Pancreas (tissue), 10 donors: ENCODE measurements at places on chromosomes 4 and X.

GRCh38 chrX:64395568-64395929 is 297 bp upstream of the MTMR8 start:
- no peak for DNase-seq

DNA sequence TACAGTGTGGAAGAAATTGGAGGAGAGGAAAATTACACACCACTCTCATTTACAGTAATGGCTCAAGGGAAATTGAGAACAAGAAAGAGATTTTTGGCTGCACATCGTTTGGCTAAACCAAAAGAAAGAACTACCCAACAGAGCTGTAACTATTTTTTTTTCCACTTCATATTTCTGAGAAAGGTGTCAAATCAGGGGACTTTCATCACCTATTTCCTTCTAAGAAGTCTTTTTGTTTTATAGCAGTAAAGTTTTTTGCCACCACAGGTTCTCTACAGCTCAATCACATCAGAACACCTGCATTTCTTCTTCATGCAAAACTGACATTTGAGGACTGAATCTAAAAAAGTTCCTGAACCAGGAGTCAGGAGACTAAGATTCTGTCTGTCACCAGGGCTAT is 57.5 kb upstream of the TNIP3 start:
- DNase-seq, result no peak

GRCh38 chr4:47715716-47716416 is 122.0 kb downstream of the CORIN start:
- no peak for DNase-seq

GRCh38 chrX:53440621-53441517 is 6.7 kb upstream of the HSD17B10 start:
- peak; percentile 67 for DNase-seq

DNA sequence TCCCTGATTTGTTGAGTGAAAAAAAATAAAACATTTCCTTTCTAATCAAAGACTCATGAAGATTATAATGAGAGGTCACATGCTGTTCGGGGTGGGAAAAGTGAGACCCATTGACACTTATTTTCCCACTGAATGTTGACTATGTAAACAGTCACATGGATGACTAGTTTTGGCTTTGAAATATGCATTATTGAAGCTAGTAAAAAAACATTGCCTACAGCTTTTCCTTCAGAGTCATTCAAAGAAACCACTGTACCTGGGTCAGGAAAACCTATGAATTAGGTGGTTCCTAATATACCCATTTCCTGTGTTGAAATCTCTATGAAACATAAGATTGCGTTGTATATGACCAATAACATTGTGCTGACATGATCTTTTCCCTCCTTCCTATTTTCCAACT is 251.2 kb downstream of the CFAP299 start:
- DNase-seq, result no peak

DNA sequence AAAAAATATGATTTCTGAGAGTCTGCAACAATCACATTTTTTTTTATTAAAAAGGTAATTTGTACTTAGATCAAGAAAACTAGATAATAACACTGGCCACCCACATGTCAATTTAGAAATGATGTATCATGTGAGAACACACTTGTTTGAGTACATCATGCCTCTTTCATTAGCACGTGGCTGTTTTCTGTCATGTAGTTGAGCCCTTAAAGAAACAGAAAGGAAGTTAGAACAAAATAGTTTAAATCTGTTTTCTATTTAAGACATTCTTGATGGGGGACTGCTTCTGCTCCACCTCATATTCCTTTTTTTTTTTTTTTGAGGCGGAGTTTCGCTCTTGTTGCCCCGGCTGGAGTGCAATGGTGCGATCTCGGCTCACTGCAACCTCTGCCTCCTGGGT is 207.5 kb downstream of the NSUN7 start:
- no peak for DNase-seq

DNA sequence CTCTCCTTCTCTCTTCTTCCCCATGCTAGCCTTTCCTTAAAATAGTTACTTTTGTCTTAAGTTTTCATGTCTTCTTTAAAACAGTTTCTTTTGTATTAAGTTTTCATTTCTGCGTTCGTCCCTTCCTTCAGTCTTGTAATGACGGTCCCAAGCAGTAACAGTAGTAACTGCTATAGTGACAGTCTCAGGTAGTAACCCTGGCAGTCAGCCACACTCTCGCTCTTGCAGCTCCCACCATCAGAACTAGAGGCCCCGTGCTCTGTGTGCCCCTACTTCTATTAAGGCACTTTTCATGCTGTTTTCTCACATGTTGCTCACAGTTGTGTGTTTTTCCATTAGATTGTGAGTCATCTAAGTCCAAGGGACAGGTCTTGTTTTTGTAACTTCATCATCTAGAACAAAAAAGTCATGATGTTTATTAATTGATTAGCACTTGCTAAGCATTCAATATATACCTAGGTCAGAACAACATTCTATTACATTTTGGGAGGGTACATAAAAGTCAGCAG is 49.3 kb downstream of the C4orf33 start:
- DNase-seq, result no peak

- no peak for DNase-seq
Observed at GRCh38 chr4:77706717-77707116, 101.1 kb downstream of the CXCL13 start.

DNA sequence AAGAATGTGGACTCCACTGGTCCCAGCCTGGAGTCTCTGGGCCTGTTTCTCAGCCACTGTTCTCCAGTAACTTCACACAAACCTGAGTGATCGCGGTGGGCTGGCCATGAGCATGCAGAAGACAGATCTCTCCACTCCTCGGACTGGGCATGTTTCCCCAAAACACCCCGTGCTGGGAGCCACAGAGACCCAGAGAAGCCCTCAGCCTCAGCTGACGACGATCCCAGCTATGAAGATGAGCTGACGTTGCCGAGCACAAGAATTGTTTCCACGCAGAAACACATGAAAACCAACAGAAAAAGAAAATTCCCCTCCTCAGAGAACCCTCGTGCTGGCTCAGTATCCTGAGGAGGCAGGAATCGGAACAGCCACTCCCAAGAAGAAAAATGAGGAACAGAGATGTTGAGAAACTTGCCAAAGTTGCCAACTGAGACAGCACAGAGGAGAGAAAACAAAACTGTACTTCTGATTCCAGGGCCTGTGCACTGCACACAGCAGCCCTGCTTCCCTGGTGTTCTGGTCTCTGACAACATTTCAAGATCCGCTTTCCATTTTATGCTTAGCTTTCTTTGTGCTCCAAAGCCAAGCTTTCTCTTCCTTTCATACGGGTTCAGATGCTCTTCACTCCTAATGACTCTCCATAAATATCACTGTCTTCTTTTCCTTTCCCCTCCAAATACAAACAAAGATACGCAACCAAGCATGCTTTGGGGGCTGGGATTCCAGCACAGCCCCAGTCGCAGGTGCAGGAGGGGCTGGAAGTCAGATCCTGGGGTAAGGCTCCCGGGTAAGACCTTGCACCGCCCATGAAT is 81.4 kb downstream of the IRF2 start:
- no peak for DNase-seq

GRCh38 chr4:170705907-170706306 is 616.2 kb upstream of the AADAT start:
- DNase-seq, result no peak

DNA sequence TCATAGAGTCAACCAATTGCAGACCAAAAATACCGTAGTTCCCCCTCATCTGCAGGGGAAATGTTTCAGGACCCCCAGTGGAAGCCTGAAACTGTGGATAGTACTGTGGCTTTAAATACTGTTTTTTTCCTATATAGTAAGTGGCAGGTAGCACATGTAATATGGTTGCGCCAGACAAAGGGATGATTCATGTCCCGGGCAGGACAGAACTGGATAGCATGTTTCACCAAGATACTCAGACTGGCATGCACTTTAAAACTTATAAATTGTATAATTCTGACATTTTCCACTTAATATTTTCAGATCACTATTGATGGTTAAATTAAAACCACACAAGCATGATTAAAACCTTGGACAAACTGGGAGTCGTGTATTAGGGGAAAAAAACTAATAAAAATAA is 276.3 kb upstream of the AGA start:
- no peak for DNase-seq

- no peak for DNase-seq
Observed at GRCh38 chrX:24030597-24030996, 3.6 kb upstream of the KLHL15 start.

- no peak for DNase-seq
Observed at GRCh38 chr4:150123087-150123486, 44.8 kb downstream of the DCLK2 start.

GRCh38 chr4:140448830-140449229 is 21.4 kb upstream of the CLGN start:
- no peak for DNase-seq

- no peak for DNase-seq
Observed at GRCh38 chr4:123193802-123194367, 202.7 kb upstream of the SPRY1 start.

GRCh38 chrX:10173331-10173900 is 16.6 kb downstream of the CLCN4 start:
- peak; percentile 30 for DNase-seq

- DNase-seq, result no peak
Observed at GRCh38 chr4:7260569-7260968, 68.2 kb downstream of the SORCS2 start.

GRCh38 chr4:2280531-2281300 is 18.8 kb upstream of the MXD4 start:
- peak; percentile 14 for DNase-seq

DNA sequence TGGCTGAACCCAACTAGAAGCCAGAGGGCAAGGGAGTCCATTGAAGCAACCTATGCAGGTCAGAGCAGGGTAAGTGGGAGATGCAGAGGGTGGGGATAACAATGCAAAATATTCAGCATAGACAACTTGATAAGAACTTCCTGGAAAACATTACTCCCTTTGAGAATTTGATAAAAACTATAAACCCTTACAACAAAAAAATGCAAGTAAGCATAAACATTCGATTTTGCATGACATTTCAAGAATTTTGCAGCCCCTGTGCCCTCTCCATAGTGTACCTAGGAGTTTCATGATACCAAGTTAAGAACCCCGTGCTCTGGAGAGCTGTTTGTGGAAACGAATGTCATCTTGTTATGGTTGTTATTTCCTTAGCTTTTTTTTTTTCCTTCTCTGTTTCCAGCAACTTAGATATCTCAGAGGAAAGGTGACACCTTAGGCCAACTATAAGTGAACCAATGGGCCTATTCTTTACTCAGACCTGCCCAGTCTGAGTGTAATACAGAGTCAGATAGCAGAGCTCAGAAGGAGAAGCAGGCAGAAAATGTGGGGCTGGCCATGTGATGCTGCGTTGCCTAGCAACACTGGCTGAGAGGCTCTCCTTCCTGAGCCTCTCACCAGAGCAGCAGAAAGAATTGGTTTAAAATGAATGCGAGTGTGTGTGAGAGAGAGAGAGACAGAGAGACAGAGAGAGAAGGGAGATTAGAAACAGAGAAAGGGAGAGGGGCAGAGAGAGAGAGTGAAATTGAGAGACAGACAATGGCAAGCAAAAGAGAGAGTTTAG is 36.7 kb upstream of the GABRQ start:
- DNase-seq, result no peak

GRCh38 chr4:41722181-41722580 is 26.3 kb downstream of the PHOX2B start:
- no peak for DNase-seq

DNA sequence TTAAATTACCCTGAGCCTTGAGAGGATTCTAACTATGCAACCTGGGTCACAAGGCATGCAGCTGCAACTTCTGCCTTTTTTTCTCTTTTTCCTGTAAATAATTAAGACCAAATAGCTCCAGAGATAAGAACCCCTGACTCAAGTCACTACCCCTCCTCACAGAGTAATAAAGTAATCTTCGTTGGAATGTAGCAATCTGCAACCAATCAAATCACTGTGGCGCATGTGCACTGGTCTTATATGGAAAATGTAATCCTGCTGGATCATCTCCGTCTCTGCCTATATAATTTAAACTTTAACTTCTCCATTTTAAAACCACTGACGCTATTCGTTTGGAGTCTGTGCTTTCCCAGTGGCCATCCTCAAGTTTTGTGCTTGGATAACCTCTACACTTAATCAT is 6.1 kb upstream of the EFHC2 start:
- DNase-seq, result no peak

DNA sequence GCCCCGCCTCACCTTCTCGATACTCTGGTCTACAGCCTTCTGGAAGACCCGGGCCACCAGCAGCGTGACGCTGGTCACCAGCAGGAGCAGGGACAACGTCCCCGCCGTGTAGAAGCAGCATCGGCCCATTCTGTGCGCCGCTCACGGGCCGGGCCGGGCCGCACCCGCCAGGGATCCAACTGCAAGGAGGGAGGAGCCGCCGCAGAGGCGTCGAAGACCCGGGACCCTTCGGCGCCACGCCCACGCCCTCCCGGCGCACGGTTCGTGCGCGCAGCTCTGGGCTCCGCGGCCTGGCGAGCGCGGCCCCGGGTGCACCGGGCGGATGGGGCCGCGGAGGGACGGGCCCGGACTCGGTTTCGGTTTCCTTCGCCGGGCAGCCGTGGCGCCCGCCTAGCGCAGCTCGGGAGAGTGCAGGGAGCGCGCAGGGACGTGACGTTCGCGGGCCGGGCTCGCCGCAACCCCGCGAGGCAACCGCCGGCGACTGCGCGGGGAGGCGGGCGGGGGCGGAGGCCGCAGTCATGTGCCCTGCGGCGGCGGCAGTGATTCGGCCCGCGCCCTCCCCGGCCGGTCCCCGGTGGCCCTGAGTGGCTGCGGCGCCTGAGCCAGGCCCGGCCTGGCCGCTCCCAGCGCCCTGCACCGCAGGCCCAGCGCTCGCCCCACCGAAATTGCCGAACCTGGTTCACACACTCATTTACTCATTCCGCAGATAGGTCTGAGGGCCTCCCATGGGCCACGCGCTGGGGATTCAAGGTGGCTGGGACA is at the start of gene SCARB2:
Gene SCARB2, minus strand, starts transcription at position 410 of the 762 bp plus-strand sequence. Its CDS starts 281 bp downstream, at position 129.
- DNase-seq, result peak; percentile 94

GRCh38 chrX:13101441-13102139 is 57.2 kb upstream of the FAM9C start:
- peak; percentile 51 for DNase-seq

DNA sequence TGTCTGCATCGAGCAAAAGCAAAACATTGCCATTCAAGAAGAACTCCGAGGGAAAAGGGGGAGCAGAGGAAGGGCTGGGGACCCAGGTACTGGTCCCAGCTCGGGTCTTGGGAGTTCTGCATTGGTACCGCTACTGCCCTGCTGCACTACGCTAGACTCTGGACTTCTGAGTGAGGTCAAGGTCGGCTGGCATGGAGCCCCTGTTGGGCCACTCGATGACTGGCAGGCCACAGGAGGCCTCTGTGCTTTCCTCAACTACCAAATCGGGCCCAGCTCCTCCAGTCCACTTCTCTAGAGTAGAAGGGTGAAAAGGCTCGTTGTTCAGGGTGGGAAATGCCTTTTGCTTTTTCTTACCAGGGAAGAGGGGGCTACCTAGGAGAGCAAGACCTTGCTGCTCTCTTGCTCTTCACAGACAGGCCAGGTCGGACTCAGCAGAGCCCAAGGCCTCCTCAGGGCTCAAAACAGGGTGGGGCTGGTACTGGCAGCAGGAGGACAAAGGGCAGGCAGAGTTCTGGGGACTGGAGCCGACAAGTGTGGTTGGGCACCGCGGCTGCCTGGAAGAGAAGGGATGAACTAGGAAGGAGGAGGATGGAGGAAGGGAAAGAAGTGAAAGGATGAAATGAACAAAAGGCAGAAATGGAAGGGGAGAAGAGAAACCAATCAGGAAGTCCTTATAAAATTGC is 8.9 kb upstream of the IRAK1 start:
- peak; percentile 52 for DNase-seq

GRCh38 chr4:24794916-24795665 is at the start of gene SOD3:
Gene SOD3, plus strand, starts transcription at chr4:24795573. Its CDS starts 3,949 bp downstream, at chr4:24799522.
- DNase-seq, result peak; percentile 83

GRCh38 chr4:100681289-100681688 is 163.5 kb upstream of the EMCN start:
- DNase-seq, result no peak
